ENCODE measurements at places on chromosomes 3 and 15.
A peak's percentile ranks its signal among the peaks of the same experiment; 100 is the strongest.

GRCh38 chr3:68088216-68088615, 433.8 kb upstream of the SUCLG2 start:
- DNase-seq, result peak; percentile 11

DNA sequence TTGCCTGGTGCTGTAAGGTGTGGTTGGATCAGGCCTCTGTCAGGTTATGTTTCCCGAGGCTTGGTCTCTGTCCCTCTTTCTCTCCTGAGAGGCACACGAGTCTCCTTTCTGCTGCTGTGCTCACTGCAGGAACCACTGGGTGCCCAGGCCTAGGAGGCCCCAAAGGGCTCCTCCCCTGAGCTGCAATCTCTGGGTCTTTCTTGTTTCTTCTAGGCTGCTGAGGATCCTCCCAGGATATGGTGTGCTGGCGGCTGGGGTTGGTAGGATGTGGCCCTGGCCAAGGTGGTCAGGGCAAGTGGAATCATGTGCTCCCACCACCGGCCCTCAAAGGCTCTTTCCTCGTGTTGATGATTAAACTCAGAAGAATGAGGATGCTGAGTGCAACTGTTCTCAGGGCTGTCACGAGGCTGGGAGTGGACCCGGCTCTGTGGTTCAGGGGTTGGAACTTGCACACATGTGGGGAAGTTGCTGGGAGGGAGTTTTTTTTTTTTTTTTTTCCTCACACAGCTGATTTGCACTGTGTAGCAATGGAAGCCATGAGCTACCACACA, 43.6 kb upstream of the CTSH start:
- DNase-seq, result no peak

DNA sequence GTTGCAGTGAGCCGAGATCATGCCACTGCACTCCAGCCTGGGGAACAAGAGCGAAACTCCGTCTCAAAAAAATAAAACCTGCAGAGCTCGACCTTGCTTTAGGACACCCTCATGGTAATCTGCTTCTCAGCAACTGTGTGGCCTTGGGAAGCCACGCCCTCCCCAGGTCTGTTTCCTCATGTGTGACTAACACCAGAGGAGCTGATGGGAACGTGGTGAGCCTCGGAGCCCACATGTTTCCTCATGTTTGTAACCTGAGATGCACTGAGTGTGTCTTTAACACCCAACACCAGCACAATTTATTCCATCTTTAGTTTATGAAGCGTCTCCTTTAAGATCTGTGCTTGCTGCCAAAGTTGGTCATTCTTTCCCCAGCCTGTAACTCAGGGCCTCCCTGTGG, 142.8 kb downstream of the OCA2 start:
- DNase-seq, result no peak

DNA sequence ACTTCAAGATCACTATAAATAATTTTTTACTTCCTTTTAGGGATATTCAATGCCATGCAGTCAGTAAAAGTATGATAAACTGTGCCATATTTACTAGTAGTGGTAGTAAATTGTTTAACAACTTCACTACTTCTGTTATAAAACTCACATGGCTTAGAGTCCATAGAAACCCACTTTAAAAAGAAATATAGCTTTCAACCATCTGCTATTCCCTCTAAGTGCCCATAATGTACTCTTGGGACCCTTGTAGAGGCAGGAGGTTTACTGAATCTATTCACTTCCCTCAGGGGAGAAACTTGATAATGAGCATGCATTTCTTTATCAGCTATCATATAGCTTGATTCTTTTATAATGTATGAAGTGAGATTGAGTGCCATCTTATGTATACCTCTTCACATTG, 1448.4 kb upstream of the ALCAM start:
- DNase-seq, result no peak

GRCh38 chr3:134374105-134374790, at the start of gene AMOTL2:
AMOTL2 (minus strand) TSS chr3:134374447; CDS start chr3:134371433, 3,014 bp downstream.
- DNase-seq, result no peak

DNA sequence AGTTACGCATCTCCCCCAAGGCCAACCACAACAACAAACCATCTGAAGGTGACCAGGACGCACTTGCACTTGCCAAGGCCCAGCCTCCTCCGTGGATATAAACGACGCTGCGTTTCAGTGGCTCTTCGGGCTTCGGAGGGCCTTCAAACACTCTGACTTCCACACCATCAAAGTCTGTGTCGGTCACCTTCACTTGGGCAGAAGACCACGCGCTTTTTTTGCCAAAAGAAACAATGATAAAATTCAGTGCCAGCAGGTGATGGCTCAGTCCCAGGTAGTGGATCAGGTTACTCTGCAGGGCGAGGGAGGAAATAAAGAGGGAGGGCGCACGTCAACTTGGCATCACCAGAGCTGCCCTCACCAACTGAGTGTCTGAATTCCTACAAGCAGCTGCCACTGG, 63.0 kb downstream of the NCEH1 start:
- no peak for DNase-seq

DNA sequence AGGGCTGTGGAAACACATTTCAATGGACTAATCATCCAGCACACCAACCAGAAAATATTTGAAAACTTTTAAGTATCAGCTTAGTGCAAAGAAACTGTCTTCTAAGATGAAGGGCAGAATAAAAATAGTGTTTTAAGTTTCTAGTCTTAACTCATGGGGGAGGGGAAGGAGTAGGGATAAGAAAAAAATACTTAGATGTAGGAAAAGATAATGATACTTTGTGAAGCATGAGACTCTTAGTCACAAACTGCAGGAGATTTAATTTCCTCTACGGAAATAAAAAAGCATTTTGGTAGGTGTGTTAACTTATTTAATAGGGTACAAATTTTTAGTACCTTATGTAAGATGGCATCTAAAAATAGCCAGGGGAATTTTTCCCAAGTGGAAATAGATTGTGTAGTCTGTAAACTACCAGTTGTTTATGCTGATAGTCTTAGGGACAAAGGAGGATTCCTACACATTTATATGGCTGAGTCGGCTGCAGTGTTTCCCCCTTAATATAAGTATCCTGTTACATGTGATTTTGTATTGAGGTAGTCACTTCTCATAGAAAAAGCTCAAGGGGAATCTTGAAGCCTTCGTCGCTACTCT, 78.2 kb upstream of the GBE1 start:
- no peak for DNase-seq

DNA sequence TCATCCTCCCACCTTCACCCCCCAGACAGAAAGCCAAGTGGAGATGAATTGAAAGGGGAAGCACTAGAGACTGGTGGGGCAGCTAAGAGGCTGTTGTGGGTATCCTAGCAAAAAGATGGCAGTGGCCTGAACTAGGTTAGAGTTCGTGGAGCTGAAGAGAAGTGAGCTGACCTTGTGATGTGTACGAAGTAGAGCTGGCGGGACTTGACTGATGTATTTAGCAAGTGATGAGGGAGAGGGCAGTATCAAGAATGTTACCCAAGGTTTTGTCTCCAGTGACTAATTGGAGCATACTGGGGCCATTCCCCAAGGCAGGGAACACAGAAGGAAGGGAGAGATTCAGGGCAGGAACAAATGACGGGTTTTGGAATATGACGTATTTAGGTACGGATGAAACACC, 50.0 kb upstream of the CP start:
- no peak for DNase-seq

DNA sequence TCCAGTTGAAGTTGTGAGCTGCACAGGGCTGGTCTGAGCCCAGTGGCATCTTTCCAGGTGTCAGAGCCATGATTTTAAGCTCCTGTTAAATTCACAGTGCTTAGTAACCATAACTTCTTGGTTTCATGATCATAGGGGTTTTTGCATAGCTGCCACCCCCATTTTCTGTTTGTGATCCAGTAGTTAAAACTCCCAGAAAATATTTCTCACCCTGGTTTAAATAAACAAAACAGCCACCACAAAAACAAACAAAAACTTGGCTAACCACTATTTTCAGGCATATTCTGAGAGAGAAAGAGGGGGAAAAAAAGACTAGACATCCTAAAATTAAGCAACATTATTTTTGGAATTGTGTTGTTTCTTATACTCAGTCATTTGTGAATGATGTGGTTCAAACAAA, 175.3 kb downstream of the IGF1R start:
- DNase-seq, result no peak

DNA sequence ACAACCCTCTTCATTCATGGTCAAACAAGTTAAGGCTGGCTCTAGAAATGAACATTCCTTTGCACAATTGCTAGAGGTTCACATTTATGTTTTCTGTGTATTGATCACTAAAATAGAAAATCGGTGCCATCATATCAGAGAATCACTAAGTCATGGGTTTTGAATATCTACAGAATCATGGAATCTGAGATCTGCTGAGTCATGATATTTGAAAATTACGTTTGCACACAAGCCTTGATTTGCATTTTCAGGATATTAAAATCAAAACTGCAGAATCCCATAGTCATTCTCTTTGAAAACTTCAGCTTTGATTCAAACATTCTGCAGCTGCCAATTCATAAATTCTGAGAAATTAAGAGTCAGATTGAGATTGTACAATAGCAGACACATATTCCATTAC, 26.1 kb upstream of the CHRNA7 start:
- no peak for DNase-seq

GRCh38 chr3:36991923-36992805, 767 bp downstream of the EPM2AIP1 start:
- DNase-seq, result no peak

DNA sequence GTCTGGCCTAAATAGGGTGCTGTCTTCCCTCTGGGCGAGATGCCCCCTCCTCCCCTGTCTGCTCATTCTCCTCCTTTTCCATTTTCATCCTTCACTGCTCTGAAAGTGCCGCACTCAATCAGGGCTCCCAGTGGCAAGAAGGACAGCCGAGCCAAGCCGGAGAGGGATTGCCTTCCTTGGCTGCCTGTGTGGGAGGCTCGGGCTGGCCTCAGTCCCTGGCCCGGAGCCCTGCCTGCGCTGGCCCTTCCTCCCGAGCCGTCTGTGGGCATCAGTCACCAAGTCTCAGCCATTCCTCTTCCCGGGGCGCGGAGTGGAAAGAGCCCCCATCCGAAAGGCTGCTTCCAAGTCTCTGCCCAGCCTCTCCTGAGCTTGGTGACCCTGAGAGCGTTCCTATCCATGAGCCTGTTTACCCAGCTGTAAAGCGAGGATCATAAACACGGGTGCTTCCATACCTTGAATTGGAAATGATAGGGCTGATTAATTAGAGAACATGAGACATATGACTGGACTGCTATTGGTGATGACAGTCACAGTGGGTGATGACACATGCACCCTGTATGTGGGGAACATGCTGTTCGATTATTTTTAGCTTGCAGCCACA, 59.1 kb upstream of the TLE3 start:
- DNase-seq, result no peak

- DNase-seq, result no peak
These were observed 545.3 kb downstream of the MAGI1 start for GRCh38 chr3:65493371-65493882.

DNA sequence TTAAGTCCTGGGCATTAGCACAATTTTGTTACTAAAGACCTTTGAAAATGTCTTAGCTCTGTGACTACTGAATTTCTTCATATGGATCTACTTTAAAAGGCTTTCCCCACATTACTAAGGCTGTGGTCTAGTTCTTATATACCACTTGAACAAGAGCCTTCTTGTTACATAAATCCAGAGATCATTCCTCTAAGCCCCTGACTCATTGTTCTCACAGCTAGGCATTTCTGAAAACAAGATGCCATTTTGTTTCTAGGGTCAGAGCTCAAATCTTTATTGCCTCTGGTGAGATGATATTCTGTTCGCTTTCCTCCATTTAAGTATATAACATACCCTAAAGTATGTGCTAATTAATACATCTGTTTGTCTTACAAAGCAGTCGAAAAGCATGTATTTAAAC, 29.8 kb upstream of the LPP start:
- no peak for DNase-seq

GRCh38 chr3:126995254-126995780, 12.4 kb downstream of the PLXNA1 start:
- DNase-seq, result no peak

GRCh38 chr15:90234096-90234988, at the start of gene GDPGP1:
GDPGP1 (plus strand) TSS chr15:90234209; CDS start chr15:90240909, 6,700 bp downstream.
- DNase-seq, result no peak

GRCh38 chr15:22942306-22942855, 37.8 kb downstream of the CYFIP1 start:
- DNase-seq, result no peak

DNA sequence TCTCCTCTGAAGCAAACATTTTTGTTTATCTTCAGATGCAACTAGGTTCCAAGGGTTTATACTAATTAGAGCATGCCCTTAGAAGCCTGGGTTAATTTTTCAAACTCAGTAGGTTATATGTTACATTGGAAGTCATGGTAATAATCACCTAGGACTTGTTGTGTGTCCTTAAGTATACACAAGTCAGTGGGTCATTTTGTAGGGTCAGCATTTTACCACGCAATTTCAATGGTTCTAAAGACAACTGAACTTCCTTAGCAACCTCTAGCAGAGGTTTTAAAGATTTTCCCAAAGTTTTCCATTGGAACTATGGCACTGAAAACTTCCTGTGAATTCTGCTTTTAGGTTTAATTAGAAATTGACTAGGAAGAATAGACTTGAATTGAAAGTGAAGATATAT, 99.6 kb upstream of the NANOGP8 start:
- DNase-seq, result no peak

Data from stimulated activated CD4-positive, alpha-beta T cell treated with anti-CD3 and anti-CD28 coated beads, Interleukin-1b, Interleukin-23, amount 100 ng/mL, for 1 hour (primary cell).